Endothelial cell of coronary artery (primary cell): ENCODE measurements at places on chromosomes 12 and 14. TPM values are rescaled to one million over a fixed set of nuclear protein-coding genes. Genes with fewer than 3 reads are reported as not detected.

Gene RPS6KL1
- total RNA-seq: 6.1 and 11.8 TPM in 2 replicates

Gene NAA30
- total RNA-seq: 17.1 and 21.2 TPM in 2 replicates

Gene TSPAN8
- 0.94 and 0.99 TPM in 2 replicates for total RNA-seq

Gene RALGAPA1
- 24.7 and 36.7 TPM in 2 replicates for total RNA-seq

Gene ITGB7
- 0.18 and 0.38 TPM in 2 replicates for total RNA-seq
